Hematopoietic multipotent progenitor cell treated with erythropoietin and hydrocortisone succinate and interleukin-3 and kit ligand, for 17 days (in vitro differentiated cells): ENCODE measurements at places on chromosomes 3 and 15.

- DNase-seq = no peak
These were observed 32.6 kb downstream of the PLCL2 start for GRCh38 chr3:16917256-16917935.

- DNase-seq = no peak
These were observed 81.9 kb upstream of the SLCO2A1 start for GRCh38 chr3:134111616-134112015.

- no peak for DNase-seq
These were observed 203.4 kb upstream of the HES1 start for GRCh38 chr3:193932576-193932975.

GRCh38 chr3:14804835-14805780 is 13.7 kb upstream of the FGD5 start:
- DNase-seq = no peak

DNA sequence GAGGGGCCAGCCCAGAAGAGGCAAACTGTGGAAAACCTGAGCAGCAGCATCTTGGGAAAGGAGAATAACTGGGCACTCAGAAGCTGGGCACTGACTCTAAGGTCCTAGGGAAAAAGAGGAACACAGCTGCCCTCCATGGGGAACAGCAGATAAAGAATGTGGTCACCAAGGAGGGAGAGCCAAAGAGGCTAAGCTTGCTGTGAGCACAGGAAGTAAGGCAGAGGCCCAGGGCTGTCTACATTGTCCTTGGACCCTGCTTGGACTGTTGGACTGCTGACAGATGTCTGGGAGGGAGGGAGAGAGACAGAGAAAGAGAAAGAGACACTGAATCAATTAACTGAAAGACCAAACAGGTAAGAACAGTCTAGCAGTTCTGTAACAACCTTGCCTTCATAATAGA is 4.5 kb upstream of the MNS1 start:
- DNase-seq = no peak
